CD4-positive, alpha-beta T cell treated with Interleukin-15 for 4 hours (primary cell): ENCODE measurements at places on chromosomes 7 and 10.

- DNase-seq, result no peak
These were observed 36.8 kb downstream of the MYOF start for GRCh38 chr10:93445097-93445960.

DNA sequence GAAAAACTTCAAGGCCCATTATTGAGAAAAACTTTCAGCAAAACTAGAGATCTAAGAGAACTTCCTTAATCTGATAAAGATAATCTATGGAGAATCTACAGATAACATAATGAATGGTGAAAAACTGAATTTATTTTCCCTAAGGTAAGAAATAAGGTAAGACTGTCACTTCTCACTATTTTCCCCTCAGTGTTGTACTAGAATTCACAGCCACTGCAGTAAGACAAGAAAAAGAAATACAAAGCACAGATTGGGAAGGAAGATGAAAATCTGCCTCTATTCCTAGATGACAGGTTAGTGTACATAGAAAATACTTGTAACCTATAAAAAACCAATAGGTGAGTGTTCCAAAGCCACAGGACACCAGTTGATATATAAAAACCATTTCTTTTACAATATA is 220.7 kb upstream of the SHH start:
- DNase-seq, result no peak

GRCh38 chr7:80733333-80733915 is 95.0 kb downstream of the CD36 start:
- no peak for DNase-seq

- no peak for DNase-seq
These were observed 19.6 kb upstream of the FAM25A start for GRCh38 chr10:87000491-87000890.

DNA sequence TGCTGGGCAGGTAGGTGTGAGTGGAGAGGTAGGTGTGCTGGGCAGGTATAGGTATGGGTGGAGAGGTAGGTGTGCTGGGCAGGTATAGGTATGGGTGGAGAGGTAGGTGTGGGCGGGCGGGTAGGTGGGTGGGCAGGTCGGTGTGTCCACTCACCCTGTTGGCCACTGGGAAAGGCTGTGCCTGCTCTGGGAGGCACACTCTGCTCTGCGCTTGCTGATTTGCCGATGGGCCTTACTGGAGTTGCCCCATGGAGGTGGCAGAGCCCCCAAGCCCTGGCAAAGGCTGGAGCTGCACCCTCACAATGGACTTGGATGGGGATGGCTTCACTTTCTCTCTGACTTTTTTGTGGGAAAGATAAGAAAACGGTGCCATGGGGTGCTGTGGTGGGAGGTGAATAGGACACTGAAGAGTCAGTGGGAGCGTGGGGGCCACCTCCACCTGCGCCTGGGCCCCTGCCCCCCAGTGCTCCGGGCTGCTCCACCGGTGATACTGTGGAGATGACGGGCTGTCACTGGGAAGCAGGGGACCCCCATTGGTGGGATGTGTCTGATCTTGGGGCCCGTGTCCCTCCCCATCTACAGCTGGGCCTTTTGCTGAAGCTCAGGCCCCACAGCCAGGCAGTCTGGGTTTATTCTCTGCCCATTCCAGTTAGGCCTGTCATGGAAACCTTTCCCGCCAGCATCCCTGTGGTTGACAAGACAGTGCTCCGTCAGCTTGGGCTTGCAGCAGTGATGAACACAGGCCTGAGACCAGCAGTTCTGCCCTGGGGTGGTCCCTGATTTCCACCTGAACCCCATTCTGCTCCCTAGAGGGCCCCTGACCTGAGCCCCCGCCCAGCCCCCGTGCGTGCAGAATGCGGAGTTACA is 75.0 kb downstream of the NKX6-2 start:
- no peak for DNase-seq

GRCh38 chr7:115825456-115826115 is 205.0 kb downstream of the TFEC start:
- no peak for DNase-seq

DNA sequence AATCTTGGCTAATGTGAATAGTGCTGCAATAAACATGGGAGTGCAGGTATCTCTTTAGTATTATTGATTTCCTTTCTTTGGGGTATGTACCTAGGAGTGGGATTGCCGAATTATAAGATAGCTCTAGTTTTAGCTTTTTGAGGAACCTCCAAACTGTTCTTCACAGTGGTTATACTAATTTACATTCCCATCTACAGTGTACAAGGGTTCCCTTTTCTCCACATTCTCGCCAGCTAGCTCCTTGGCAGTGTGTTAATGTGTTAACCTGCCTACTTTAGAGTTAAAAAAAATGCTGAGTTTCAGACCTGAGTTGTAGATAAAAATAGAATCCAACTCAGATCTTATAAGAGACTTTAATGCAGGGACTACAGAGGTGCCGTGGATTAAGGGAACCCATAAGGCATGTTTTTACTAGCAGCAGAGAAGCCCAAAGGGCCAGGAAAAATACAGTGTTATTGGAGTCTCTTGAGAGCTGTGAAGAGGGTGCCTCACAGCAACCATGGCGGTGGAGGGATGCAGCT is 35.4 kb downstream of the CDK13 start:
- no peak for DNase-seq

- DNase-seq, result no peak
These were observed 5.3 kb downstream of the NEUROG3 start for GRCh38 chr10:69567920-69568319.

DNA sequence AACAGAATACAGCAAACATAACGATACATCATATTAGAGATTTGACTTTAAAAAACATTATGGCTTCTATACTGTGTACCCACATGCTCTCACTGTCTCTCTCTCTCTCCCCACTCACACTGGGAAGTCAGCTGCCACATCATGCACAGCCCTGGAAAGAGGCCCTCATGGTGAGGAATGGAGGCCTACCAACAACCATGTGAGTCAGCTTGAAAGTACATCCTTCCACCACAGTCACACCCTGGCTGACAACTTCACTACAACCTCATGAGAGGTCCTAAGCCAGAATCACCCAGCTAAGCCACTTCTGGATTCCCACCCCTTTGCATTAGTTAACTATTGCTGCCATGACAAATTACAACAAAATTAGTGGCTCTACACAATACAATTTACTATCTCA is 23.3 kb upstream of the GPR22 start:
- no peak for DNase-seq

- no peak for DNase-seq
These were observed 201.9 kb downstream of the INHBA start for GRCh38 chr7:41501006-41501405.

DNA sequence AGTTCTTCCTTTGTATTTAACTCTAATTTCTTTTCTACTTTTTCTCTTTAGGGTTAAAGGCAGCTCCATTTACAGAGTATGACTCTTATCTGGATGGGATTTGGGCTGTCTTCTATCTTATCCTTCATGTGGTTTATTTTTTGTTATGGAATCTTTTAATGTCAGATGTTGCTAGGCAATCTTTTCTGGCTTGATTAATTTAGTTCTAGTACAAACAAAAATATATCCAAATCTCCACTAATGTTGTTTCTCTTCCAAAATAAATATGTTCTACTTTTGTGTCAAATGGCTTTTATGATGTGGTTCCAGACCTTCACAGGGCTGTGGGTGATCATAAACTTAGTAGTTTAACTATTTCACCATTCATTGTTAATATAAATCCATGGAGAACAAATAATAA is 246.9 kb downstream of the AHR start:
- DNase-seq, result no peak

DNA sequence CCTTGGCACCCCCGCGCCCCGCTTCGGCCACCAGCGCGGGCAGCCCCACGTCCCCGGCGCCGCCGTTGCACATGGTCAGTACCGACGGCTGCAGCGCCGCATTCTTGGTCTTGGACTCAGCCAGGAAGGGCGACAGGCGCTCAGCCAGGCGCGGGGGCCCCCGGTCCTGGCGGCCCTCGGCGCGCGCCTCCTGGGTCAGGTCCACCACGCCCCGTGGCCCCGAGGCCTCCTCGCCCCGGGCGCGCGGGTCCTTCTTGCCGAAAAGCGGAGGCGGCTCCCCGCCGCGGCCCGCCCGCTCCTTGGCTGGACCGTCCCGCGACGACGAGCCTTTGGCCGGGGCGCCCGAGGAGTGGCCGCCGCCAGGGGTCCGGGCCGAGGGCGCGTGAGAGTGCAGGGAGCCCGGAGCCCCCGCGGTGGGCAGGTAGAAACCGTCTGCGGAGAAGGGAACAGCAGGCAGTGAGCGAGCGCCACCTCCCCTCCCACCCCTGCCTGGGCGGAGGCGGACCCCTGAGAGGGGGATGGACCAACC is 34.7 kb downstream of the TNRC18 start:
- no peak for DNase-seq

- no peak for DNase-seq
These were observed 42.5 kb upstream of the SLIT1 start for GRCh38 chr10:97228130-97228774.

GRCh38 chr10:132135053-132135872 is 51.5 kb upstream of the DPYSL4 start:
- DNase-seq, result no peak

- no peak for DNase-seq
These were observed 7.0 kb downstream of the TNKS2 start for GRCh38 chr10:91805110-91805838.

- no peak for DNase-seq
These were observed 27.0 kb downstream of the DCLRE1C start for GRCh38 chr10:14926722-14927416.

GRCh38 chr7:45460379-45460778 is 113.8 kb upstream of the ADCY1 start:
- no peak for DNase-seq

DNA sequence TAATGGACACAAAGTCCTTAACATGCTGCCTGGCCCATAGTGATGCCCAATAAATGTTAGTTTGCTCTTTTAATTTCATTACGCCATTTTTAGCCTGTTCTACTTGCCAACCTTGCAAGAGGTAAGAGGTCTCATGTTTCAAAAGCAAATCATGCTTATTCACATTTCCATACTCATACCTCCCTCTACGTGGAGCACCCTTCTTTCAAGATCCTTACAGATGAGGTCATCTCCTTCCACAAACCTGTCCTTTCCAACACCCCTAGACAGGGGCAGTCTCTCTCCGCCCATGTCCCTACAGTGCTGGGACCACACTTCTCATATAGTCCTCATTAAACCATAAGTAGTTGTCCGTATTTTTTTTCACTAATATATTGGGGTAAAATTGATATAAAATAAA is 271.3 kb downstream of the FGFR2 start:
- DNase-seq, result no peak

GRCh38 chr10:50874723-50875122 is 10.7 kb downstream of the A1CF start:
- DNase-seq, result no peak

GRCh38 chr7:152142976-152143595 is 117.6 kb downstream of the GALNT11 start:
- no peak for DNase-seq

GRCh38 chr7:133513608-133514007 is 260.7 kb downstream of the EXOC4 start:
- no peak for DNase-seq

- DNase-seq, result no peak
These were observed 13.1 kb downstream of the TECPR1 start for GRCh38 chr7:98238976-98239375.

GRCh38 chr10:52353960-52354394 is 39.9 kb downstream of the DKK1 start:
- DNase-seq, result no peak

GRCh38 chr7:151895008-151895630 is 18.2 kb upstream of the PRKAG2 start:
- DNase-seq, result no peak

- no peak for DNase-seq
These were observed 194.2 kb upstream of the NPSR1 start for GRCh38 chr7:34463830-34464229.

DNA sequence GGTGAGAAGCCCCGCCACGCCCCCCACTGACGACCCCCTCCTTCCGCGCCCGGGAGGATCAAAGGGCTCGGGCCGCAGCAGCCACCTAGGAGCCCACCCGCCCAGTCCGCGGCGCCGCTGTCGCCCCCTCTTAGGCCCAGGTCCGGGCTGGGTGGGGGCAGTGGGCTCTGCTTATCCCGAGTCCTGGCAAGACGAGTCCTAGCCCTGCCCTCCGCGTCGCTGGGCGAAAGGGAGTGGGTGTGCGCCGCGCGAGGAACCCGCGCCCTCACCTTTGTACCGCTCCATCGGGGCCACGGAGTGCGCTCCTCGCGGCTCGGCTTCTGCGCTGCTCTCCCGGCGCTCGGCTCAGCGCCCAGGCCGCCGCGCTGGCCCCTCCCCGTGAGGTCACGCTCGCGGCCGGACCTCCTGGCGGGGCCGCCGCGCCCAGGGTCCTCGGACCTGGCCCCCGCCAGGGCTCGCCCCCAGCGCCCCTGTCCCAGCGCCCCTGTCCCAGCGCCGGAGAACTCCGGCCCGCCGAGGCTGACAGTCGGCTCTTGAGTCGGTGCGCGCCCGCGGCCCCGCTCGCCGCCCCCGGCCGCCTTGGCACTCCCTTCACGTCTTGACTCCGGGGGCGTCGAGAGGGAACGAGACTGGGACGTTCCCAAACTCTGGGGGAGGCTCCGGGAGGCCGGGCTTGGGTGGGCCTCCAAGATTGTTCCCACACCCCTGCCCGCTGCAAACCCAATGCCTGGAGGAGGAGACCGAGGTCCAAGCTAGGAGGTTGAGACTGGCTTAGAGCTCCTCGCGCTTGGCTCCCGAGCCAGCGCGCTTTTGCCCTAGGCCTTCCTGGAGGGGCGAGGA is at the start of gene AFAP1L2:
TSS of gene AFAP1L2 (minus strand) at position 332 of the 840 bp plus-strand sequence. CDS start at position 285, 47 bp downstream.
- DNase-seq, result no peak

GRCh38 chr7:145534301-145534700 is 582.3 kb upstream of the CNTNAP2 start:
- no peak for DNase-seq

- no peak for DNase-seq
These were observed 377.1 kb downstream of the NRG3 start for GRCh38 chr10:82252081-82252480.

- peak; percentile 87 for DNase-seq
These were observed at the start of gene LFNG for GRCh38 chr7:2519119-2519930. Gene LFNG (plus strand): TSS chr7:2519774. CDS start chr7:2519862, 88 bp downstream.

DNA sequence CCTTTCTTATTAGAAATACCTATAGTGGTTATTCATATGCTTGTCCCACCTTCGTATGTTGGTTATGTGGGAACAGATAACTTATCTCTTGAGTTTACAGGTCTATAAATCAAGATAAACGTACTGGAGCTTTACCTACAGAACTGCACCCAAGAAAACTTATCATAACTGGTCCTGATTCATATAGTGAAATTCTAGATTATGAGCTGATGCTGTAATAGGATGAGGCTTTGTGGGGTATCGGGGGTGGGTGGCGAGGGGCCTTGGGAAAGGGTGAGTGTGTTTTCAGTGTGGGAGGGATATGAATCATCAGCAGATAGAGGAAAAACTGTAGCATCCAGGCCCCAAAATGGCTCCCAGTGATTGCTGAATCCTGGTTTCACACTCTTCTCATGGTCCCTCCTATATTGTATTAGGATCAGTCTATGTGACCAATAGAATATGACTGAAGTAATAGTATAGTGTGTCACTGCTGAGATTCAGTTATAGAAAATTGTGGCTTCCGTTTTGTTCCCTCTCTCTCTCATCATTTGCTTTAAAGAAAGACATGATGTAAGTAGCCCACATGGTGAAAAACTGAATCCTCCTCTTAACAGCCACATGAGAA is 706.8 kb upstream of the LRRTM3 start:
- DNase-seq, result no peak

- DNase-seq, result no peak
These were observed 128.1 kb upstream of the ANK3 start for GRCh38 chr10:60517805-60518204.

- no peak for DNase-seq
These were observed 99.0 kb upstream of the SMIM30 start for GRCh38 chr7:113217314-113217713.

- DNase-seq, result no peak
These were observed 88.5 kb upstream of the DIP2C start for GRCh38 chr10:777913-778479.
